ENCODE measurements at places on chromosomes 12 and 14.

- no peak for DNase-seq
These were observed 25.0 kb downstream of the OTUB2 start for GRCh38 chr14:94051115-94051514.

GRCh38 chr12:58064666-58065065 is 123.3 kb downstream of the ATP23 start:
- DNase-seq, result no peak

DNA sequence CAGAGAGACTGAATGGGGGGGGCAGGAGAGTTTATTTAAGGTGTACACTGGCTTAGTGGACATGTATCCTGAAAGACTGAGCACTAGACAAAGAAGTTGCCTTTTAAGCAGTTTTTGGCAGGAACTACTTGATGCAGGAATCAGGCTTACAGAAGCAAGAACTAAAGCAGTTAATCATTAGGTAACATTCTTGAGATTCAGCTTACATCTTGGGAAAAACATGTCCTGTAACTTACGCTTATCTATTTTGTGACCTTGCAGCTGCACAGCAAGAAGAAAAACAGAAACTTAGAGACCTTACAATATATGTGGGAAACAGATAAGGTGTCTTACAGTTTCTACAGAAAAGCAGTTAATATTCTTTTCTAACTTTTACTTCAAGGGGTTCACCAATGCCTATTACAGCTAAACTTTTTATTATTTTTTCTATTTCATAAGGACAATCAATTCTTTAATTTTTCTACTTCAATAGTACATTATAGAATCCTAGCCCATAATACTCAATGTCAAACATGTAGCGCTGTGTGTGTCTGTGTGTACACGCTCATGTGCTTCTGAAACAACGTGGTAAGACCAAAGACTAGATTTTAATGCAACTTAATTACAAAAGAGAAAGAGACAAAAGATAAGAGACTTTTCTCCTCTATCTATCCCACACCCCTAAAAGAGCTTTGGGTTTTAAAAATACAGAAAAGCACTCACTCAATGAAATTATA is 276.9 kb downstream of the PRKD1 start:
- no peak for DNase-seq

GRCh38 chr12:114404083-114404925 is 1.6 kb downstream of the TBX5 start:
- peak; percentile 20 for DNase-seq

DNA sequence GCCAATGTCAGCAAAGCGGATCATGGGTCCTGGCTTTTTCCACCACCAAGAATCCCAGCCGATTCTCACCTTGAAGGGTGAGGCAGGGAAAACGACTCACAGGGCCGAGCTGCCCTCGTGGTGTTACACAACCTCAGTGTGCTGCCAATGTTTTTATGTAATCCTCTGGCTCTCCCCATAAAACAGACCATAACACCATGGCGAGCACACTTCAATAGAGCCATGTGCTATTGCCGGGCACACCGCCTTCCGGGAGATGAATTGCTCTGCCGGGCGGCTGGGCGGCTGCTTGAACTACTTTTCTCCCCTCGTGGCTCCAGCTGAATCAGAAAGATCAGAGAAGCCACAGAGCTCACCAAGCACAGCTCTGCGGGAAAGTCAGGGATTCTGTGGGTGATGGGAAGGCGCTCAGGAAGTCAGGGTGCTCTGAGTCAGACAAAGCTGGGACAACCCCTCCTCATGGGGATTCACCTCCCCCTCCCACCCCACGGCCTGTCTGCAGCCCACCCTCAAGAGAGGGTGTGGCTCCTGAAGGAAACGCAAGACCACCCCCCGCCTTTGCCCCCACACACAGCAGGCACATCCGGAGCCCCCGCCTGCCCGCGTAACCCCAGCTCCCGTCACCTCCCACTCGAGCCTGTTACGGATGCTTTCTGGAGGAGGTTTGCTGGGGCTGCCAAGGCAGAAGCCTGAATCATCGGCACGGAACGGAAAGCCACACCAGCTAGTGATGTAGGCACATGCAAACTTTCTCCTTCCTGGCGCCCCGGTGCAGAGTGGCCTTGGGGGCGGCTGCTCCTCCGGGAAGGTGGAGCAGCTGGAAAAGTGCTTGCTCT is 1.8 kb downstream of the GALNT9 start:
- DNase-seq, result no peak

GRCh38 chr14:93950948-93951634 is 23.9 kb downstream of the FAM181A start:
- DNase-seq, result no peak

DNA sequence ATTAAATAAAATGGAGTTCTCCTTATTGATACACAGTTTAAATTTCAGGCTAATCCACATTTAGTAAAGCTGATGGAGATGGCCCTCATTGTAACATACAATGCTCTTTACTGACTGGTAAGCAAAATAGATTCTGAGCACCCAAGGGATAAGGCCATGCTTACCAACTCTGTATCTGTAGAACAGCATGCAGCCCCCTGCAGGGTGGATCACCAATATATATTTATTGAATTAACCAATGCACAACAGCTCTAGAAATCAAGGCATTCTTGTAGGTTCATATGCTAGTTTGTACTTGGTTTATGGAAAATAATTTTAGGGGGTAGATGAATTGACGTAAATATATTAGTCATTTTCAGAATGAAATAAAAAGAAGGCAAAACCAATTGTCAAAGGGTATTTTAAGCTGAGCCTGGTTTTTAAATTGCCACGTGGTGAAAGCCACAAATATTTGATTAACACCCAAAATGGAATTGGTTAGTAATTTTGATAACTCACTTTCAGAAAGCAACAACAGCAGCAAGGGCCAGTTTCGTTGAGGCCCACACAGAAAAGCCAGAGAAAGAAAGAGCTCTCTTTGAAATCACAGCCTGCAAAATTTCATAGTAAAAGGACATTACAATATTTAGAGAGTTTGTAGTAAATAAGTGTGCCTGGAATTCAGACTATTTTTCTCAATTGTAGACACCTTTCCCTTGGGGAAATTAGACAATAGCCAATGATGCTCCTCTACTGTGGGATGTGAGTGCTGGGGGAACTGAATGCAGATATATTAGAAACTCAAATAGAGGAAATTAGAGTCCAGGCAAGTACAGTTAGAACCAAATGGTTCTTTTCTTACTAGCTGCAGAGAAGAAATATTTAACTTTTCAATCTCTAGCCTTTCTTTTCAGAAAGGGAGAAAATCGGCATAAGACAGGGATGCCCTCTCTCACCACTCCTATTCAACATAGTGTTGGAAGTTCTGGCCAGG is 216.2 kb upstream of the ABCD2 start:
- DNase-seq, result no peak

DNA sequence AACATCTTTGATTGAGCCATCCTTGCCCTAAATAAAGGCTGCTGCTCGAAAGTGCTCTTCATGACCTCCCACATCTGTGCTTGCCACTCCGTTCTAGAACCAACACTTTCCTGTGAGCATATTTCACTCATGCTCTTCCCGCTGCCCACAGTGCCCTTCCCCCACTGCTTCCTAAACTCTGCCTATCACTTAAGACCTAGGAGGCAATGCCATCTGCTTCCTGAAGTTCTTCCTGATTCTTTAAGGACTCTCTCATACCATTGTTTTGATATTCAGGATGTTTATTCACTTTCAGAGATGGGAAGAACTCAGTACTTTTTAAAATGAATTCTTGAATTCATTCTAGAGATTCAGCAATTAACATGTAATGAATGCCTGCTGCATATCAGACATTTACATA is 49.9 kb downstream of the ZFYVE21 start:
- no peak for DNase-seq

DNA sequence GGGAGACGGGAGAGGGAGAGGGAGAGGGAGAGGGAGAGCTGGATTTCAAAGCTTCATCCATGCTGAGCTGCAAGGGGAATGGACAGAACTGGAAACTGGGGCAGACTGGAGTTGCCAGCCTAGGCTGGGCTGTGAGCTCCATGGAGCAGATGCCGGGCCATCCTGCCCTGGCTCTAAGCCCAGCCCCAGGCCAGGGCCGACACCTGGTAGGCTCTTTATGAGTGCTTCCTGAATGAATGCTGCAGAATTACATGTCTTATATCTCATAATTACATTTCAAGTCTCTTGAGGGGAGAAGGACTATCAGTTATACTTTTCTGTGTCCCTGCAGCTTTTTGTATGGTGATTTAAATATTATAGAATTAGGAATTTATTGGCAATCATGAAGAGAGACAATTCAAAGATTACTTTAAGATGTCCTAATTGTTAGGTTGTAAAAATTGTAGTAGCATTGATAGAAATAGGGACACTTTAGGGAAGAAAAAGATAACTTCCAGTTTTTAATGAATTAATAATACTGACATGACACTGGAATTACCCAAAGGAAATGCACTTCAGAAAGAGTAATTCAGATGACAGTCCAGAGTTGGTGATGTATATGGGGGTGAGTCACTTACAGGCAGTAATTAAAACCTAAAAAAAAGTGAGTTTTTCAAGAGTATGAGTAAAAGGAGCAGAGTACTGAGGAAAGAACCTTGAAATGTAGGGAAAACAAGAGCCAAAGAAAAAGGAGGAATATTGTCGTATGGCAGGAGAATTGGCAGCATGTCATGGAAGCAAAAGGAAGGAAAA is 29.0 kb downstream of the SCYL2 start:
- no peak for DNase-seq

DNA sequence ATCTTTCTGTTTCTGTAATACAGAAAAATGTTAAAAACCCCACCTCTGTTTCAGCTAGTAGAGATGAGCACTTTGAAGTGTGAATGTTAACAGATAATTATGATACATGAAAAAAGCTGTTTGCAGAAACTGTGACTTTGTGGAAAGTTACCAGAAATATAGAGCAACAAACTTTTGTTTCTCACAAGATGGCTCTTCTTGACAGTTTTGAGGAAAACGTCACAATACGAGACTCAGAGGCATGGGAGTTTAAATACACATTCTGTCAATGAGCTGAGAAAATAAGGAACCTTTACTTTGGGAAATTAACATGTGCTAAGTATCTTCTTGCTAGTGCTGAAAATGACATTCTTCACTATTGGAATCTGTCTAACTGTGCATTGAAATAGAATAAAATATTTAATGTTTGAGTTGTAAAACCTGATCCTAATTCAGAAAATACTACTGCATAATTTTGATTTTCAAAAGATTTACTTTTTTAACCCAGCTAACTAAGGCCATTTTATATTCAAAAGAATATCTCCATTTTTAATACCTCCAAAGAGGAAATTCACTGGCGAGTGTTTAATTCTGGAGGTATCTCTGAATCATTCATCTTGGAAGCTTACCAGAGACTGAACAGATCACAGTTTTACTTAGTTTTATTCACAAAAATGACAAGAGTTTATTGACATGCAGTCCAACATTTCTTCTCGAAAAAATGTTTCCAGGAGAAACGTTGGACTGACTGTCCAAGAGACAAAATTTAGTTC is 308.9 kb upstream of the LRFN5 start:
- no peak for DNase-seq

DNA sequence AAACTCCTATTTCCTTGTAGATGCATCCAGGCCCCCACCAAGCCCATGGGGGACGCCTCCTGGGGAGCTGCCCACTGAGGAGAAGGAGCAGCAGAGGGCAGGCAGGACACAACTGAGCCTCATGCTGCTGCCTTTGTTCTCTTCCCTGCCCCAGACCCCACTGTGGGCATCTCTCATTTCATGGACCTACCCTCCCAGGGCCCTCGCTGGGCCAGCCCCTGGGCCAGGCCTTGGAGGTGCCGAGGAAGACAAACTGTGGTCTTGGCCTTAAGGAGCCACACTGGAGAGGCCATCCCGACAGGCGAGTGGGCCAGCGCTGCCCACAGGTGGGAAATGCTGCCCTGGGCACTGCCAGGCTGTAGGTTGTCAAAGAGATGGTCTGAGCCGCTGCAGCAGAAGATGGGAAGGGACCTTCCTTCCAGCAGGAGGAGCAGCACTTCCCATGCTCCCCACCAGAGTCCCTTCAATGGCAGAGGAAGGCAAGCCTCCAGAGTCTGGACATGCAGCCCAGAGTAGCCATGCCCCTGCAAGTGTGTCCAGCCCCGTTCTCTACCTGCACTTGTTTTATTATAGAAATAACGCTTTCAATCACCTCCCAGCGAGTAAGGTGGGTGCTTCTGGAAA is 147.4 kb downstream of the BCL11B start:
- DNase-seq, result no peak

- no peak for DNase-seq
These were observed 22.2 kb downstream of the RTRAF start for GRCh38 chr14:52011523-52011922.

GRCh38 chr14:77024171-77024691 is 4.3 kb downstream of the IRF2BPL start:
- DNase-seq, result no peak

DNA sequence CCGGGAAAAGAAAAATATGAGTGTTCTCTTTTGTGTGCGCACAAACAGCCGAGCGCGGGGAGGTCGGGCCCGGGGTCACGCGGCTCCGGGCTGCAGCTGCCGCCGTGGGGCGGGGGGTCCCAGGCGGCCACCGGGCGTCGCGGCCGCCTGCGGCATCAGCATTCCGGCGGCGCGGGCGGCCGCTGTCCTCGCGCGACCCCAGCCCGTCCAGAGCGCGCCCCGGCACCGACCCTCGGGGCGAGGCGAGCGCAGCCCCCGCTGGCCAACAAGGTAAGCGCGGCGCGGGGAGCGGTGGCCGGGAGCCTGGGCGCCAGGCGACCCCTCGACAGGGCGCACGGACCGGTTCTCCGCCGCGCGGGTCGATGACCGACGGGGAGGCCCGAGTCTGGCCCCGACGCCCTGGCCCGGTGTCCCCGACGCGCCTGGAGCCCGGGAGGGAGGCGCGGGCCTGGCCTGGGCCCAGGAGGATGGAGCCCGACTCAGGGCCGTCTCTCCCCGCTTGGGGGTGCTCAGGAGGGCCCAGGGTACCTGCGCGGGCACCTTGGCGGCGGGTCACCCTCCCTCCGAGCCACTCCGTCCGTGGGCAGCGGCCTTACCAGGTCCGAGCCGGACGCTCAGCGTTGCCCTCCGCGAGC is 103.9 kb upstream of the DIO3 start:
- DNase-seq, result no peak

GRCh38 chr12:106629797-106630659 is 47.2 kb downstream of the RFX4 start:
- no peak for DNase-seq

- no peak for DNase-seq
These were observed 463 bp downstream of the COA8 start for GRCh38 chr14:103563226-103563620.

Data from GM20000 (cell line).